ENCODE measurements at places on chromosomes 7 and 10. TPM values are rescaled to one million over a fixed set of nuclear protein-coding genes. Genes with fewer than 3 reads are reported as not detected.
A peak's percentile ranks its signal among the peaks of the same experiment; 100 is the strongest.

Gene NRG3
- not detected for total RNA-seq

Gene ATOH7
- not detected for total RNA-seq

Gene FXYD4
- total RNA-seq = not detected

GRCh38 chr7:2115760-2116447 is 116.8 kb downstream of the MAD1L1 start:
- no peak overlapping the region for H3K4me3 ChIP-seq
- no peaks in the 10 kb centered on the region for H3K27me3 ChIP-seq
- no peak overlapping the region for H3K27ac ChIP-seq
- no peak for DNase-seq
- H3K36me3 ChIP-seq = peaks cover 7% of the 10 kb centered on the region

DNA sequence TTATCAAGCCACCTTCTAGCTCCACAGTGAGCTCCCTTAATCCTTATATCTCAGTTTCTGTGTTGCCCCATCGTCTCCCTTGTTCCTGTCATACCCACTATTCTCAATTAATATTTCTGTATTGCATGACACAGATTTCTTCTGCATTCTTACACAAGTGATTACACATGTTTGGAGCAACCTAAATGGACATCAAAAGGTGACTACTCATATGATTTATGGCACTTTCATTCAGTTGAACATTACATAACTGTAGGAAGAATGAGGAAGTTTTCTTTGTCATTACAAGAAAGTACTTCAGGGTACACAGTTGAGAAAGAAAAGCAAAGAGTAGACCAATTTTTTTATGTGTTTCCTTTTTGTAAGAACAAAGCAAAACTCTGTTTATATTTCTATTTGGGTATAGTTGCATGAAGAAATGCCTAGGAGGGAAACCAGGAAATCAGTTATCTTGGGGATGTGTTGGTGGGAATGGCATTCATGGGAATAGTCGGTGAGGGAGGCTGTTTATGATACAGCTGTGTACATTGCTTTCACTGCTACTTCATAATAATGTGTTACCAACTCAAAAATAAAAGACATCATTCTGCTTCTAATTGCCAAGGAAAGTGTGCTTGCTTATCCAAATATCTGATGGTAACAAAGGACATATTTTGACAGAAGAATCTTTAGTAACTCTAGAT is 23.6 kb upstream of the PRSS37 start:
- no peak overlapping the region for H3K27ac ChIP-seq
- no peak for DNase-seq
- no peak overlapping the region for H3K4me3 ChIP-seq
- H3K36me3 ChIP-seq = no peaks in the 10 kb centered on the region
- no peaks in the 10 kb centered on the region for H3K4me1 ChIP-seq

- no peak overlapping the region for H3K4me3 ChIP-seq
- peaks cover 25% of the 10 kb centered on the region for H3K36me3 ChIP-seq
- no peaks in the 10 kb centered on the region for H3K27me3 ChIP-seq
- H3K27ac ChIP-seq = no peak overlapping the region
- peaks cover 39% of the 10 kb centered on the region for H3K4me1 ChIP-seq
These were observed 7.1 kb downstream of the FOXK1 start for GRCh38 chr7:4689151-4689550.

GRCh38 chr10:58517081-58517480 is 4.4 kb downstream of the BICC1 start:
- H3K4me1 ChIP-seq = peaks cover 9% of the 10 kb centered on the region
- H3K4me3 ChIP-seq = no peak overlapping the region
- no peak overlapping the region for H3K27ac ChIP-seq
- peaks cover 40% of the 10 kb centered on the region for H3K27me3 ChIP-seq
- DNase-seq = no peak

DNA sequence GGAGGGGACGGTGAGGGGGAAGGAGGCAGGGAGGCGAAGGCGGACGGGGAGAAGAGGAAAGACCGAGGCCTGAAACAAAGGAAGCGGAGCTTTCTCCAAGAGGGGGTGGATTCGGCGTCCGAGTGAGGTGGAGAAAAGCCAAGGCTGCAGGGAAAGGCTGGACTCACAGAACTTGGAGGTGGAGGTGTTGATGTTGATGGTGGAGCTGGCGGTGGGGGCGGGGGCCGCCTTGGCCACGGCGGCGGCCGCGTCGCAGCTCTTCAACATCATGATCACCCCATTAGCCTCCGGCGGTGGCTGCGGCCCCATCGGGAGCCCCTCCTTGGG is 578 bp downstream of the CACUL1 start:
- H3K4me1 ChIP-seq = peaks cover 21% of the 10 kb centered on the region
- H3K36me3 ChIP-seq = peaks cover 3% of the 10 kb centered on the region
- DNase-seq = no peak
- peak overlapping the region; percentile 86 for H3K27ac ChIP-seq
- H3K27me3 ChIP-seq = peaks cover 12% of the 10 kb centered on the region
